ENCODE measurements at places on chromosomes 12 and 14. TPM values are rescaled to one million over a fixed set of nuclear protein-coding genes. Genes with fewer than 3 reads are reported as not detected.

GRCh38 chr14:49420201-49420600, 166.0 kb downstream of the RPS29 start:
- H3K4me3 ChIP-seq: no peak overlapping the region
- H3K4me1 ChIP-seq: no peaks in the 10 kb centered on the region
- H3K27ac ChIP-seq: no peak overlapping the region
- no peaks in the 10 kb centered on the region for H3K36me3 ChIP-seq

KCNA5 gene
- total RNA-seq: 84.9 TPM

PLEKHD1 gene
- 0.26 TPM for total RNA-seq

GRCh38 chr12:58513852-58514251, 406.5 kb downstream of the LRIG3 start:
- no peaks in the 10 kb centered on the region for H3K4me1 ChIP-seq
- H3K27ac ChIP-seq: no peak overlapping the region
- DNase-seq: no peak
- H3K4me3 ChIP-seq: no peak overlapping the region

POTEM gene
- total RNA-seq: not detected

DNA sequence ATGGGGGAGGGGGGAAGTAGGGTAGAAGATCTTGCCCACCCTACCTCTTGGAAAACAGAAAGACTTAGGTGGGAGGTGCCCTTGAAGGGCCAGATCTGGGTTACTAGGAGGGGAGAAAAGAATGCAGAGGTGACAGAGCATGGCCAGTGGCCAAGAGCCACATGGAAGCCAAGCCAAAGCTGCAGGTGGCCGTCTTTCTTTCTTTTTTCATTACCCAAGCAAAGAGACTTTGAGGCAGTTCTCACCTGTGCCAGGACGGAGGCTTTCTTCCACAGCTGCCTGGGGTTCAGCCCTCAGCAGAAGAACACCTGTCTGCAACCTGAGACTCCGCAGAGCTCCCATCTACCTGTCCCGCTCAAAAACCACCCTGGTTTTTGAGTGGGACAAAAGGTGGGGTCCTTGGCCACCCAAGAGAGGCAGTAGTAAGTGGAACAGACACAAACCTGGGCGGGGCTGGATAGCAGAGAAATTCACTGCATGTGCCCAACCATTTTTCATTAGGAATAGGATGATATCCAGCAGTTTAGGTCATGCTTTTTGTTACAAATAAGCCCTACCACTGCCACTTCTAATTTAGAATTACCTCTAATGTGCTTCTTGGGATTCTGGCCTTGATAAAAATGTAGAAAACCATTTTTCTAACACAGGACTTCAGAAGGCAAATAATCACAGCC, 116.5 kb downstream of the DYRK2 start:
- H3K4me3 ChIP-seq: no peak overlapping the region
- peaks cover 2% of the 10 kb centered on the region for H3K4me1 ChIP-seq
- no peaks in the 10 kb centered on the region for H3K36me3 ChIP-seq
- no peak overlapping the region for H3K27ac ChIP-seq

- H3K27ac ChIP-seq: no peak overlapping the region
- no peaks in the 10 kb centered on the region for H3K27me3 ChIP-seq
- peak overlapping the region; percentile 80 for H3K4me3 ChIP-seq
These were observed 6.7 kb upstream of the C12orf50 start for GRCh38 chr12:88035907-88036289.

DNA sequence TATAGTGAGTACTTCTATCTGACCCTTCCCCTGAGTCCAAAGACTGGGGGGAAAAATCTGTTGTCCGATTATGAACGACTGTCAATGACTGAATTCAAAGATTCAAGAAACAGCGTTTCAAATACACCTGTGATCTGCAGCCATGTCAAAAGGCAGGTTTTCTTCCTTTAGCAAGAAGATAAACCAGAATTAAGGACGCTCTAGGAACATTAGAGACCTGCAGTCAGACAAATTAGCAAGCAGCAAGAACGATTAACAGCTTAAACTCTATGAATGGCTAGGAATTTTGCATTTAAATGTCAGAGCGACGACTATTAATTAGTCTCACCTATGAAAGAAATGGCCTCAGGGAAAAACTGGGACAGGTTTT, 2.1 kb downstream of the DUSP6 start:
- no peaks in the 10 kb centered on the region for H3K27me3 ChIP-seq
- no peaks in the 10 kb centered on the region for H3K36me3 ChIP-seq
- H3K4me3 ChIP-seq: peak overlapping the region; percentile 99

DNA sequence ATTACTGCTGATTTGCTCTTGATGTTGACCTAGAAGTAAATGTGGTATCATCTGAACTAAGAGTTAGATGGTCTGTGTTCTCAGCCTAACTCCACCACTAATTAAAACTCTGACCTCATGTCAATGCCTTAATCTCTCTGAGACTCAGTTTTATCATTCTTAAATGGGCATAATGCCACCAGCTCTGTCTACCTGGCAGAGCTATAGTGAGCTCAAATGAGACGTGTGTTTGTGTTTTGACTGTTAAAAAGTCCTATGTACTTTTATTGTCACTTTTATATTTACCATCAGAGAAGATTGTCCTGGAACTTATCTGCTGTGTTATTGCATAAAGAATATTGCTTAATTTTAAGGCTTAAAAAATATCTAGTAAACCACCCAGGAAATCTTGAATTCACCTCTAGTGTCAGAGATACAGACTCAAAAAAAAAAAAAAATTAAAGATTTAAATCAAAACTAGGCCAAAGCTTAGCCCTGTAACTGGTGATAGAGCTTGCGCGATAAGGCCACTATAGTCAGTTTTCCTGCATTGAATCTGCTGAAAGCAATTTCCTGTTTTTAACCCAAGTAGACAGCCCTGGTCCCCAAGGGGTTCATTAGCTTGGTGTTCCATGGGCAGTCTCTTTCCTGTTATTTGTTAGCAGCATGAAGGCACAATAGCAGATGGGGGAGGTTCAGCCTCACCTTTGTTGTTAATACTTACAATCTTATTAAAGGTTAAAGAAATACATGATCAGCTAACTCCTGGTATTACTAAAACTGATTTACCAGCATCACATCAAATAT, 261.8 kb downstream of the ATP23 start:
- H3K27me3 ChIP-seq: no peaks in the 10 kb centered on the region
- no peak overlapping the region for H3K4me3 ChIP-seq
- H3K4me1 ChIP-seq: no peaks in the 10 kb centered on the region
- no peaks in the 10 kb centered on the region for H3K36me3 ChIP-seq

All from aorta (tissue), 5 donors.